ENCODE measurements at places on chromosomes 2 and 18. TPM values are rescaled to one million over a fixed set of nuclear protein-coding genes. Genes with fewer than 3 reads are reported as not detected.

- DNase-seq, result no peak
Observed at GRCh38 chr2:175647058-175647457, 355.0 kb downstream of the LNPK start.

GRCh38 chr2:234318361-234318760 is 178.5 kb downstream of the ARL4C start:
- no peak for DNase-seq

DNA sequence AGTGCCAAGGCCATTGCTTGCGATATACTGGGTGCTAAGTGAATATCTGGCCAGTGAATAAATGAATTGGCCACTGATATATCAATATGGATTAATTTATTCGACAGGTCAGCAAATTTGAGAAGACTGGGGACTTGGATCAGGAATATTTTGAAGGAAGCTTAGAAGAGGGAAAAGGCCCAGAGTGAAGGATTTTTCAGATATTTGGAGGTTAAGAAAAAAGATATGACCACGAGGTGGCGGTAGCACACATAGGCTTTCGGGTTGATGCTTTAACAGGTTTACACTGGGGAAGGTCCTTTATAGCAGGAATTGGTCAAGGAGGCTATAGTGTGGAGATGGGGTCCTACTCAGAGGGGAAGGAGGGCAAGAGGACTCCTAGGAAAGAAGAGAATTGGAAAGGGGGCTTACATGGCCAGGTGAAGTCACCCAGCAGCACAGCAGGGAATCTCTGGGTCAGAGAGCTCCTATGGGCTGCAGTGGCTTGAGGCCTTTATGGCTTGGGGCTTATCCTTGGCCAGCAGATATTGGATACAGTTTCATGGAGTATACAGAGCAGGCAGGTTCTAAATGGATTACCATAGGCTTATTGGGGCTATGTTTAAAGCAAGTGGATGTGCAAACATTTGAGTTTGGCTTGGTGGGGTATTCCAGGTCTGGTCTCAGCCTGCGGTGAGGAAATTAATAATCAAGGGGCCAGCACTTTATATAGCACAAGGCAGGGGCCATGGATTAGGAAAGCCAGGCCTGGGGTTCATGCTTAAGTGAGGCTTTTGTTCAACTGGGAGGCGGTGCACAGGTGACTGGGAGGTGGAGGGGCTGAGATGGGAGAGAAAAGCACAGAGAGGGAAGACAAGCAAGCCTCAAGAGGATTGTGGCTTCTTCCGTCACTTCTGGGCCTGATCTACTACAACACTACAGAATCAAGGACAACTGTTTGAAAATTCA is 9.7 kb downstream of the IL1RN start:
- peak; percentile 45 for DNase-seq

- DNase-seq, result no peak
Observed at GRCh38 chr2:102520009-102520408, 47.0 kb downstream of the SLC9A4 start.

The C2orf78 gene
- not detected for total RNA-seq

The LDAH gene
- total RNA-seq, result 17.7 TPM

The ST6GAL2 gene
- total RNA-seq, result 3.6 TPM
